Activated T-cell treated with anti-CD3 and anti-CD28 coated beads, Interleukin-2, amount 50 U/mL, for 1 hour (primary cell): ENCODE measurements at places on chromosomes 5 and 9.
A peak's percentile ranks its signal among the peaks of the same experiment; 100 is the strongest.

DNA sequence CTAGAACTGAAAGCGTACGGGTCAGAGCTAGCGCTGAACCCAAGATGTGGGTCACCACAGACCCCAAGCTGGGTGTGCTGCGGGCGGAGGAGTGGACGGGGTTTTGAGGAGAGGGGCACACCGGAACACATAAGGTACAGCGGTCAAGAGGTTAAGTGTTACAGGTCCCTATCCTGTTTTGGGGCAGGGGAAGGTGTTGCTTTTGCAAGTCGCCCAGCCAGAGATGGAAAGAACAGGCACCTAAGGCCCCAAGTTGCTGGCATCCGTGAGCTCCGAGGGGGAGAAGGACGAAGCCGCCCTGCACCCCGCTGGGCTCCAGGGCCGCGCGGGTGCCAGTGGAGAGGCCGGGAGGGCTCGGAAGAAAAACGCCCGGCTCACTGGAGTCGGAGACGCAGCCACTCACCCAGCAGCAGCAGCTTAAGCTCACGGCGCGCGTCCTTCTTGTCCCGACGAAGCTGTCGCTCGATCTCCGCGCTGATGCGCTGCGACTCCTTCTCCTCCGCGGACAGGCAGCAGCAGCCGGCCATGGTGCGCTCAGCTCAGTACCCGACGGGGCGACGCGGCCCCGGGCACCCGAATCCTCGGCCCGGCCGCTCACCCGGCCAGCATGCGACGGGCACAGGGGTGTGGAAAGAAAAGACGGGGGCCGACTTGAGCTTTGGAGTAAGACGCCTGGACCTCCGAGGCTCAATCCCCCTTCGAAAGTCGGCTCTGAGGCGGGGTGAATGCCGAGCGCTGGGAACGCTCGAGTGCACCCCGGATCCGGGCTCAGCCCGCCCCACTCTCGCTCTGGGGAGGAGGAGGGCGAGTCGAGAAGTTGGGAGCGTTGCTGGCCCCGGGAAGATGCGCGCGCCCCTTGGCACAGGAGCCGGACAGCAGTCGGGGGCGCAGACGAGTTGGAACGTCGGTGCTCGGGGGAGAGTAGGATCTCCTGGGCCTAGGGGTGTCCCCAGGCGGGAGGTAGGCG, 572 bp downstream of the GNA14 start:
- no peak for DNase-seq

DNA sequence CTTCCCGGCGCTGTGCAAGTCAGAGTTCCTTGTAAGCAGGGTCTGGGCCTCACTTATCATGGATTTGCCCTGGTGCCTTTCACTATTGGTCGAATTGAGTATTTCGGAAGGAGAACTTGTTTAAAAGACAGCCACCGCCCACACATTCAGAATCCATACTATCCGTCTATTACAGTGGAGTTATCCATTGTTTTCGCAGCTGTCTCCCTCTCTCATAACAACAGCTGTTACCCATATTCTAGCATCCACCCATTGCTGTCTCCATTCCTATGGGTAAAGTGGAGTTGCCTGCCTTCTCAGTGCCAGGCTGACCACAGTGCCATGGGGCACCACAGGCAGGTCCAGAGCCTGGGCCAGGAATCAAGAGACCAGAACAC, 20.2 kb downstream of the FAXDC2 start:
- DNase-seq = peak; percentile 28

- DNase-seq = no peak
Observed at GRCh38 chr5:150245111-150245789, 44.3 kb downstream of the CAMK2A start.

- DNase-seq = no peak
Observed at GRCh38 chr9:84254972-84255371, 85.6 kb downstream of the SLC28A3 start.

- DNase-seq = no peak
Observed at GRCh38 chr5:39224196-39224761, 4.9 kb upstream of the FYB1 start.

- no peak for DNase-seq
Observed at GRCh38 chr9:129451089-129451656, 169.7 kb downstream of the C9orf50 start.
